ENCODE measurements at places on chromosomes 1 and 21. TPM values are rescaled to one million over a fixed set of nuclear protein-coding genes. Genes with fewer than 3 reads are reported as not detected.

Gene CRP
- total RNA-seq: not detected

DNA sequence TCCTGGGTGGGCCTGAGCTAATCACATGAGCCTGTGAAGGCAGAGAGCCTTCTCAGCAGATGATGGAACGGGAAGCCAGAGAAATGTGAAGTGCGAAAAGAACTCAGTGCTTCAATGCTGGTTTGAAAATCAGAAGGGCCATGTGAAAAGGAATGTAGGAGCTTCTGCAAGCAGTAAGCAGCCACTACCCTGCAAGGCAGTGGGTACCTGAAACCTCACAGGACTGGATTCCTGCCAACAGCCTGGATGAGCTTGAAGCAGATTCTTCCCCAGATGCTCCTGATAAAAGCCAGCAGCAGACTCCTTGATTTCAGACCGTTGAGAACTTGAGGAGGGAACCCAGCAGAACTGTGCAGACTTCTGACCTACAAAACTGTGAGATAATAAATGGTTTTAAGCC, 158.6 kb downstream of the SYT2 start:
- no peak for DNase-seq

DNA sequence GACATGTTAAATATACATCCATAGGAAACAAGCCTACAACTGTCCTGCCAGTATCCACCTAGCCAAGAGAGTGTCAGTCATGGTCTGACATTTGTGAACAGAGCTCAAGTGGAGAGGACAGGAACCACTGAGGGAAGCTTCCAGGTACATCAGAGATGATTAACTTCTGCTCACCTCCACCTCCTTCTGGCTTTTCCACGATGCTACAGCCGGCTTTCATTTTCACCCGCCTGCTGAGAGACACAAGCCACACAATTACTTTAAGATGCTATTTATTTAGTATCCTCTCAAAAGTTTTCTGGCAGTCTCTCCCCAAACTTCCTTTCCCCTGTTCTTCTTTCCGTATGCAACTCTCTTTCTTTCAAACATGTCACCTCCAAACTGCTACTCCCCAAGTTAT, 2.1 kb downstream of the ETV3 start:
- no peak for DNase-seq

Gene CLCA2
- total RNA-seq: not detected

DNA sequence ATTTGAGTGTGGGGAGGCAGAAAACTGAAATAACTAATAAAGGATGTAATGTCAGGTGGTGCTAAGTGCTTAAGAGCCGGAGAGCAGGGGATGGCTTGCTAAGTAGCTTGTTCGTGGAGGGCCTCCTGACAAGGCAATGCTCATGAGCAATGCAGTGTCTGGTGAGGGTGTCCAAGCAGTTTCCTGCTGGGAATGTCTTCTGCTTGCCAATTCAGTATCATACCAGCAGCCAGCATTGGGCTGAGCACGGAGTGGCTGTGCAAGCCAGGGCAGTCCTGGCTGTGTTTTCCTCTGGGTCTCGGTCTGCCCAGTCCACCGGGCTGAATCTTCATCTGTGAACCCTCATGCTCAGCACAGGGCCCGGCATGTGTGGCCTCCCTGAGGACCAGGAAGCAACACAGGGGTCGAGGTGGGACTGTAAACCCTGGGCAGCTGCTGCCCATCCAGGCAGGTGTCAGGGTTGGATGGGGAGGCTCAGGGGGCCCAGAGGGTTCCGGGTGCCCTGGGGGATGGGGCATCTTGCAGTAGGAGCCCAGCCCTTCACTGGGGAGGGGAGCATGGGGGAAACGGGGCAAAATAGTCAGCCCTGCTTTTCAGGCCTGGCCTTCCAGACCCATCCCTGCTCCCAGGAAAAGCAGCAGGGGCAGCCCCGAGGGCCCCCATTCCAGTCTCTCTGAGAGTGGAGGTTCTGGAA, 27.5 kb downstream of the EDN2 start:
- DNase-seq: no peak

Gene YOD1
- 20.8 TPM for total RNA-seq

DNA sequence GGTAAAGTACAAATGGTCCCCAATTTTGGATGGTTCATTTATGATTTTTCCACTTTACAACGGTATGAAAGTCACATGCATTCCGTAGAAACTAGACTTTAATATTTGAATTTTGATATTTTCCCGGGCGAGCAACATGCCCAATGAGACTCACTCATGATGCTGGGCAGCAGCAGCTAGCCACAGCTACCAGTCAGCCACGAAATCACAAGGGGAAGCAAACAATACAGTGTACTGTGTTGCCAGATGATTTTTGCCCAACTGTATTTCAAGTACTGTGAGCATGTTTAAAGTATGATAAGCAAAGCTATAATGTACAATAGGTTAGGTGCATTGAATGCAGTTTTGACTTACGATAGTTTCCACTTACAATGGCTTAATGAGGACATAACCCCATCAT, 266.8 kb downstream of the VAV3 start:
- no peak for DNase-seq

Gene FCRL4
- not detected for total RNA-seq

GRCh38 chr1:232897949-232898465, 52.4 kb upstream of the NTPCR start:
- no peak for DNase-seq

GRCh38 chr1:58814251-58815068, 30.6 kb upstream of the JUN start:
- DNase-seq: peak; percentile 14

DNA sequence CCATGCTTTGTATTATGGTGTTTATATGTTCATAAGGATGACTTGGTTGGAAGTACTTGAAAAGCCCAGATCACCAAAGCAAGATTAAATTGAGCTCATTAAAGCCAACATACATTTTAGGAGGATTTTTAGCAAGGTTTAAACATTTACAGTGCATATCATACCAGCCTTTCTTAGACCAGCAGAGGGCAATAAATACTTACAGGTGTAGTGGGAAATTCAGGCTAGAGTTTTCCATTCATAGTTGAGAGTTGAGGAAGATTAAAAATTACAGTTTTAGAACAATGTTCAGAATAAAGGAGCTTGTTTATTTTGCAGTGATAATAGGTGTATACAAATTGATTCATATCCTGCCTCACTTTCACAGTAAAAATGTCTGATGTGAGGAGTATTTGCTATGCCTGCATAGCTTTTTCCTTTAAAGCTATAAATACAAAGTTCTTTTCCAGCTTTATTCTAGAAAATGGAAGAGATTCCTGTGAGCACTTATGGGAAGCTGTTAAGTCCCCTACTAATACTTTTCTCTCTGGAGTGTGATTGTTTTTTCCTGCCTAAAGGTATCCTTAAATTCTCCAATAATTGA, 35.3 kb downstream of the DTL start:
- peak; percentile 36 for DNase-seq

GRCh38 chr1:59290193-59290949, 6.5 kb upstream of the FGGY start:
- DNase-seq: no peak

- no peak for DNase-seq
These were observed 199.9 kb upstream of the JUN start for GRCh38 chr1:58983633-58984245.

DNA sequence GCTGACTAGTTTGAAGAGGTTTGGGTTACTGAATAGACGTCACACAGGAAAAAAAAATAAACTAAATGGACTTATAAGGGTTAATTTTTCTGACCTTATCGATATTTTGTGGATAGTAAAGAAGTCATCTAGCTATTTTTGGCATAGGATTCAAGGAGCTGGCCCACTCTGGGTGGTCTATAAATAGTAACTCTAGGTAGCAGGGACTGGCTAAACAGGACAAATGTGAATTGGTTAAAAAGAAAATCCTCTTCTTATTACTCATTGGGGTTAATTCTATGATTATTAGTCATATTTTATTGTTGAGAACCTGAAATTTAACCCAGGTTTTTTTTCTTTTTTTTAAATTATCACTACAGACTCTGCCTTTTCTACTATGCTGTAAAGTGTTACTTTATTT, 61.7 kb downstream of the ATF6 start:
- DNase-seq: no peak

- no peak for DNase-seq
These were observed 145.9 kb downstream of the CNIH3 start for GRCh38 chr1:224762046-224762445.

Gene FAM151A
- not detected for total RNA-seq

DNA sequence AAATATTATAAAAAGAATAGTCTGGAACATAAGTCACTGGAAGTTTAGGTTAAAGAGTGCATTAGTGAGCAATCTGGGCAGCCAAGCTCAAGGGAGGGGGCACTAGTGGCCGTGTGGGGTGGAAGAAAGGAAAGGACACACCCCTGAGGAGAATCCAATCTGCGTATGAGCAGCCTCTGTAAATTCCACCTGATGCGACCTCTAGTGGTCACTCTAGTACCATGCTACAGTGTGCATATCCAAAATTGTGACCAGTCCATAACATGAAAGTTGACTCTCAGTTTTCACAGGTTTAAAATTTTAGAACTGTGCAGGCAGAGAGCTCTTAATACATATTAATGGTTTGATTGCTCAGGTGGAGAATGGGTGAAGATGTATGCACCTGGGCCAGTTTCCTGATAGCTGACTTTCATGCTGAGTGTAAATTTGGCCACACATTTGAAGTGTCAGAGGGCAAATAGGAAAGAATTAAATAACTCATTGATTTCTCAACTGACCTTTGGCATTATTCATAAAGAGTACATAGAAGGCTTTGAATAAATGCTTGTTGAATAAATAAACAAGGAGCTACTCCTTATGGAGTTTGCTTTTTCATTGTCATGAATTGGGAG, 105.9 kb upstream of the C21orf91 start:
- no peak for DNase-seq

Gene PCP4L1
- total RNA-seq: 6.9 TPM

- no peak for DNase-seq
These were observed 102.3 kb downstream of the RPE65 start for GRCh38 chr1:68347415-68347814.

GRCh38 chr1:172497230-172497629, 35.7 kb upstream of the SUCO start:
- DNase-seq: no peak

DNA sequence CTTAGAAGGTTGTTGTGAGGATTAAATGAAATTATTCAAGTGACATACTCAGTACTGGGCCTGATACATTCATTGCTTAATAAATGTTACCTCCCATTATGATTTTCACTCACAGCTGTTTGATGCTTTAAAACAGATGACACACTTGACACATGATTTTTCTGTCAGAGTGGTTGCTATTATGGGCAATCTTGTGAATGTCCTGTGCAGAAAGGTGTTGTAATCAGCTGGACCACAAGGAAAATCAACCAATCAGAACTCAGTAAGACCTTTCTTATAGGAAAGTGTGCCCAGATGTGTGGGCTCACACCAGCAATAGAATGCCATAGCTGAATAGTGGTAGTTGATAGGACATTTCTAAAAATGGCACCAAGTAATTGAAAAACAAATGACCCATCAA, 23.5 kb downstream of the GJA5 start:
- DNase-seq: no peak

- DNase-seq: no peak
These were observed 34.9 kb downstream of the AHDC1 start for GRCh38 chr1:27569088-27569460.

DNA sequence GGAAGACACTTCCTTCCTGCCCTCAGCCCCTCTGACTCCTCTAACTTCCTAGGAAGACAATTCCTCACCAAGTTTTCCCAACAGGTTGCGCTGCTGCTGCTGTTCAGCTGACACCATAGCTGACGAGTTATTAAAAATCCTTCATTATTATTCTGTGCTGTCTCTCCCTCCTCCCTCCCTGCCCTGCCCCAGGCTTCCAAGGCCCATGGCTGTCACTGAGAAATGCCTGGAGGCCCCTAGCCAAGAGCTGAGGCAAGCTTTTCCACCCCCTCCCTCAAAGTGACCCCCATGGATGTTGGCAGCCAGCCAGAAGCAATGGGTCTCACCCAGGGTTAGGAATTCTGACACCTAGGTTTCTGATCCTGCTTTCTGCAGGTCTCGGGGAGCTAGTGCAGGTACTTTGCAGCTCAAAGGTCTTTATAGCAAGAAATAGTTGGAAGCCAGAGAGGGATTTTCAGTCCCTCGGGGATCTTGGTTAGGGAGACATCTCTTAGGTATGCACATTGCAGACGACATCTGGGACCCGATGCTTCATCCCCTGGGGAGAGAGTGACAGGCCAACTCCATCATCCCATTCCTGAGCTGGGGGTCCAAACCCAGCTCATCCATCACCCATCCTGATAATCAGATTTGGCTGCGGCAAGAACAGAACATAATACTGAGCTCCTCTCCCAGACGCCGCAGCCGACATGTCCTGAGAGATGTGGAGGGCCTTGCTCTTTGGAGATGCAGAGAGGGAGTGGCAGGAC, 65.0 kb downstream of the KIRREL1 start:
- DNase-seq: no peak

- DNase-seq: no peak
These were observed 141.8 kb downstream of the ZZZ3 start for GRCh38 chr1:77540501-77541161.

- DNase-seq: peak; percentile 84
These were observed 48.0 kb downstream of the H3-3A start for GRCh38 chr1:226110249-226111097.

Gene LIPI
- total RNA-seq: not detected

Gene TIAM1
- total RNA-seq: 26.5 TPM

- DNase-seq: no peak
These were observed 20.9 kb upstream of the TGFB2 start for GRCh38 chr1:218324226-218324580.

Gene SMPDL3B
- 0.82 TPM for total RNA-seq

Gene DIO1
- total RNA-seq: not detected

DNA sequence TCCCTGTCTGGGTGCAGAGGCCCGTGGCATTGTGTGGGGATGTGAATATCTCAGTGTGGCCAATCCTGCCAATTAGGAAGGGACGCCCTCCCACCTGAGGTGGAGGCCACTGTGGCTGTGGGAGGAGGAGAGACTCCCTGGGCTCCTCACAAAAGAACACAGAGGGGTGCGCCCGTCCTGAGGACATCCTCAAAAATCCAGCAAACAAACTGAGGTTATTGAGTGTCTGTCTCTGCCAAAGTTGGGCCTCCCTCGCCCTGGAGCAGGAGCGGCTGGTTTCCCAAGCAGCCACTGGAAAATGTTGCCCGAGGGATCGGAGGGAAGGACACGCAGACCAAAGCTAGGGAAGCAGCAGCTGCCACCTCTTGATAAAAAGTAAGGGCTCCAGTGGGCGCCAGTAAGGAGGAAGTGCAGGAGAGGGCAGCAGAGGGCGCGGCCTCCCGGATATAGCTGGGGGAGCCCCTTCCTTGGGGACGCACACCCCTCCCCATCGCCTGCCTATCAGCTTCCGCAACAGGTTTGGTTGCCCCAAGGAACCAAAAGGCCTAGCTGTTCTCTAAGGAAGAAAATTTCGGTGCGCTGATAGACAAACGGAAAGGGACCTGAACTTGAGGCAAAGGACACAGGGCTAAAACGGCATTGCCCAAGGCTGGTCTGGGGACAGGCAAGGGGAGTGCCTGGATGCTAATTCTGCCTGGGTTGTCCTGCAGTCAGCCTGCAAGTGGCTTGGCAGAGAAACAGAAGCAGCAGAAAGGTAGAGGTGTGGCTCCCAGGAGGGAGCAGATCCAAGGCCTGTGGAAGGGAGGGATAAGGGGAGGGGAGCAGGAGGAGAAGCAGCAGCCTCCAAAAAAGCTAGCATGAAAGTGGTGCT, 1.7 kb upstream of the GRIK3 start:
- DNase-seq: no peak

Gene C1orf50
- 13.0 TPM for total RNA-seq

GRCh38 chr1:161098210-161099068, at the start of gene KLHDC9:
Gene KLHDC9, plus strand, starts transcription at chr1:161098361. Its CDS starts 175 bp downstream, at chr1:161098536.
- DNase-seq: peak; percentile 76

Gene SRM
- 18.3 TPM for total RNA-seq

Gene DCST2
- total RNA-seq: under 0.01 TPM

Gene PDC
- not detected for total RNA-seq
